ENCODE measurements at places on chromosomes 4 and X.

DNA sequence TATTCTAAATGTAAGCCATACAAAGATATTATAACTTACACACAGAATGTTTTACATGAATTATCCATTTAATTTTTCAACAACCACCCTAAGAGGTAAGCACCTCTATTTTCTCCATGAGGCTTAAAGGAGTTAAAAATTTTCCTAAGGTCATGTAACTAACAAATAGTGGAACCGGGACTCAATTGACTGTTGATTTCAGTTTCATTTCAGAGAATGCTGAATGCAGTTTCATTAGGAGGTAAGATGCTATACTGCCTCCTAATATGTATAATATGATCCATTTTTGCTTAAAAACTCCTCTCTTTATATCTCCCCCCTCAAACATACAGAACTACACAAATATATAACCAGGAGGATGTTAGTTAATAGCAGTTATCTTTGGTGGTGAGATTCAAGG, 29.1 kb downstream of the PHKA1 start:
- DNase-seq, result no peak

DNA sequence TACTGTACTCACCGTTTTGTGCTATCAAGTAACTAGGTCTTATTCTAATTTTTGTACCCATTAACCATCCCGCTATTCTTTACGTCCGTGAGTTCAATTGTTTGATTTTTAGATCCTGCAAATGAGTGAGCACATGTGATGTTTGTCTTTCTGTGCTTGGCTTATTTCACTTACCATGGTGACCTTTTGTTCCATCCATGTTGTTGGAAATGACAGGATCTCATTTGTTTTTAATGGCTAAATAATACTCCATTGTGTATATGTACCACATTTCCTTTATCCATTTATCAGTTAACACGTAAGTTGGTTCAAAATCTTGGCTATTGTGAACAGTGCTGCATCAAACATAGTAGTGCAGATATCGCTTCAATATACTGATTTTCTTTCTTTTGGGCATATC, 48.3 kb downstream of the USP9X start:
- no peak for DNase-seq

DNA sequence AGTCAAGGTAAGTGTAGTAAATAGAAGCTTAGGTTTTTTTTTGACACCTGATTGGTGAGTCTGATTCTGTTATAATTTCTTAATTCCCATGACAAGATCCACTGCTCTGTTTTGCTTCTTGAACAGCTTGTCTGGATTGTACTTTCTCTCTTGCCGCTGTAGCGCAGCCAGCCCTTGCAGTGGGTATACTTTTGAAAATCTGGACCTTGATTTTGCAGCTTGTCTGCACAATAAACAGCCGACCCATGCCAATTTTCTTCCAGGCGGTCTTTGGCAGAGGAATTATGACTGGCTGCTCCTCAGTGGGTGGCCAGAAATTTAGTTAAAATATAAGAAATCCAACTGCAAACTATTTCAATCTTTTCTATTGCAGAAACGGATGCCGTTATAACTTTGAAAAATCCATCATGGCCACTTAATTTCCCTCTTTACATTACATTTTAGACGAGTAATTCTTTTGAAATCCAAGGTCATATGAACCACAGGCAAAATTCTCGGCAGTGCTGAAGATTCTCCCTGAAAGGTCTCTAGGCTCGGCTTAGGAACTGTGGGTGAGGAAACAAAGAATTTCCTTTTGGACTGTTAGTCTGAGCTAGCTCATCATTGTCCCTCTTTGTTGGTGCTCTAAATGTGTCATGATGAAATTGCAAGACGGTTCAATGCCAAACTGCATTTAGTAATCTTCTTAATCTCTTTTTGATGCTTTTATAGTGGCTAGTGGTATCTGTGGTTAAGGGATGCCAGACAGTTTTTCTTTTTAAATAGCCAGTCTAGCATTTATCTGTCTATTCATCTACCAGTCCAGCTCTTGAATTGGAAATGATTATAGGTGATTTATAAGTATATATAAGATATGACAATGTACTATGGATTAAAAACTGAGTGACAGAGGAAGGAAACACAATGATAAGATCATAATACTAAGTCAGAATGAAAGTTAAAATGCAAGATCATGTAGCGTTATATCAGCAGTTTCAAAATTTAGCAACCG, 31.5 kb upstream of the PTTG2 start:
- DNase-seq, result peak; percentile 37

DNA sequence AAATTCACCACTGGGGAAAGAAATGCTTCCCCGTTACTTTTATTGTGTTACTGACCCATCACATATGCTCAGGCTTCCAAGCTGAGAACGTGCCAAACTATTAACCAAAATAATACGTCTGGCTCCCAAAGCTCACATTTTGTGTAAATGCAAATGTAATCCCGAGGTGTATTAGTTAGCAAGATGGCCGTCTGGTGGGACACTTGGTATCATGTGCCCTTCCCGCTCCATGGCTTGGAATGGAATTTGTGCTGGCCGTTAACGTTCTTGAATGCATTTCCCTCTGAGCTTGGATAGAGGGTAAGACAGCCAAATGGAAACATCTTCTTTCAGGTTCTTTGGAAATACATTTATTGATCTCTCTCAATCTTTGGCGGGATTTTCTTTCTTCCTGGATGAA, 105.0 kb downstream of the MFAP3L start:
- DNase-seq, result no peak

GRCh38 chr4:94486372-94486801, 34.6 kb downstream of the PDLIM5 start:
- DNase-seq, result peak; percentile 36

- peak; percentile 69 for DNase-seq
Observed at GRCh38 chr4:921830-922331, 10.2 kb downstream of the GAK start.

GRCh38 chr4:42473071-42473684, 75.9 kb downstream of the SHISA3 start:
- no peak for DNase-seq

DNA sequence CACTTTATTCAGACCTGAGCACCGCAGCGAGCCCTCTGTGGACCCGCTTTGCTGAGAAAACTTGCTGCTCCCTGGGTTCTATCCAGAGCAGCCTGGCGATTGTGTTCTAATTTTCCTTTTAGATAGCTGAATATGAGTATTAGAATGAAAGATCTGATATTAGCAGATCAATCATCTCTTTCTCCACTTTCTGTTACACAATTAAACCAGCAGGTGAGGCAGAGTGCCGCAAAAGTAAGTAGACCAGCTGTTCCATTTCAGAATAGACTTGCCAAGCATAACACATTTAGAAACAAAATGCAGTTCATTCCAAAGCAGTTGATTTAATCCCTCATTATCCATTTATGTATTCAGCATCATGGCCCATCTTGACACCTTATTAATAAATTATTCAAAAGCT, 58.6 kb downstream of the PALLD start:
- DNase-seq, result no peak

DNA sequence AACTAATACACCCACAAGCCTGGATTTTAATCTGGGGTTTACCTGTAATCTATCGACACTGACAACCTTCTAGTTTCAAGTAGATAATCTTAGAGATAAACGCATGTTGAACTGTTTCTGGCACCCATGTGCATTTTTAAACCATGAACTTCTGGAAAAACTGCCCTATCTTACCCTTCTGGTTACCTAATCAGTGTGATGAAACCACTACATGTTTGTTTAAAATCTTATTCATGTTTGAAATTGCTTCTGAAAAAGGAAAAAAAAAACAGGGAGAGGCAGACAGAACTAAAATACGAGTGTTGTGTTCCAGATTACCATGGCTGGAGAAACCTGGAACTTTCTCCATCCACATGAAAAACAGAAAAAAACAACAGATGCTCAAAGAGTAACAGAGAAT, 139.3 kb downstream of the MID1IP1 start:
- DNase-seq, result no peak

GRCh38 chr4:7030856-7031255, 12.3 kb upstream of the TADA2B start:
- no peak for DNase-seq

DNA sequence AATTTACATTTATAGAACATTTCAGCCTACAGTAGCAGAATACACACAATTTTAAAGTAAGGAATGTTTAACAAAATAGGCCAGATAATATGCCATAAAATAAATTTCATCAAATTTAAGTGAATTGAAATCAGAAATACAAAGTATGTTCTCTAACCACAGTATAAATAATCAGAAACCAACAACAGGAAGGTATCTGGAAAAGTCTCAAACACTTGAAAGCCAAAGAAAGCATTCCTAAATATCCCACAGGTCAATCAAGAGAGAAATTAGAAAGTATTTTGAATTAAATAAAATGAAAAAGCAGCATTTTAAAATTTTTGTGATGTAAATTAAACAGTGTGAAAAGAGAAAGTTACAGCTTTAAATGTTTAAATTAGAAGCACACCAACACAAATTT, 899.2 kb downstream of the PDHA2 start:
- DNase-seq, result no peak

DNA sequence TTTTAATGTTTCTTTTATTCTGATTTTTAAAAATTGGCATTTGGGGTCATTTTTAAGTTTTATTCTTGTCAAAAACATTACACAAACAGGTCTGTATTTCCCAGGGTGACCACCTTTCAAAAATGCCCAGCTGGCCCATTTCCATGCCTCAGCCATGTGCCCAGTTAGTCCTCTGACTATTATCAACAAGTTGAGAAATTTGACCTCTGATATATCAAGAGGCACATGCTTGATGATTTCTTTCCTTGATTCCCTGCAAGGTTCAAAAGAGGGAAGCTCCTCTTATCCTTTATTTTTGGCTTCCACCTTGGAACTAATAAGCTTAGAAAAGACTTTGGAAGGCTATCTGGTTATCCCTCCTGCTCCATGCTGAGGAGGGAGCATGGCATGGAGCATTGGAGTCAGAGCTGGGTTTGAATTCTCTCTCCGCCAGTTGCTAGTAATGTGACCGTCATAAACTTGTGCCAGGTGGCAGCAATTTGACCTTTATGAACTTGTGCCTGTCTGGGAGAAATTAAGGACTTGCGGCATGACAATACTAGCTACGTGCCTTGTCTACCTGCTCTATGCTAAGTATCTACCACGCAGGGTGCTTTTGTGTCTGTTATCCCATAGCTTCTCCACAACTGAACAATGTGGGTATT, 122.4 kb upstream of the SLC4A4 start:
- DNase-seq, result no peak

DNA sequence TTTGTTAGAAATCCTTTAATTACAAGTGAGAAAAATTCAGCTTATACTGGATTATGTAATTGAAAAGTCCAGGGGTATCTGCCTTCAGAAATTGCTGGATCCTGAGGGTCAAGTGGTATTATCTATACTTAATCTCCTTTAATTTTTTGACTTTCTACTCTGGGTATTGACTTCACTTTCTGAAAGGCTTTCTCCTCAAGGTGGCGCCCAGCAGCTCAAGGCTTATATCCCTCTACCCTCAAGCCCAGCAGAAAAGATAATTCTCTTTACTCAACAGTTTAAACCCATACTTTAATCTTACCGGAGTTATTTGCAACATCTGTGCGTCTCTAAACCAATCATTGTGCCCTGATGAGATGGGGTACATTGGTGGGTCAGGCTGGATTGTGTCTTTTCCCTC, 129.5 kb downstream of the LARP7 start:
- DNase-seq, result peak; percentile 50

GRCh38 chr4:150115851-150116250, 37.6 kb downstream of the DCLK2 start:
- DNase-seq, result no peak

DNA sequence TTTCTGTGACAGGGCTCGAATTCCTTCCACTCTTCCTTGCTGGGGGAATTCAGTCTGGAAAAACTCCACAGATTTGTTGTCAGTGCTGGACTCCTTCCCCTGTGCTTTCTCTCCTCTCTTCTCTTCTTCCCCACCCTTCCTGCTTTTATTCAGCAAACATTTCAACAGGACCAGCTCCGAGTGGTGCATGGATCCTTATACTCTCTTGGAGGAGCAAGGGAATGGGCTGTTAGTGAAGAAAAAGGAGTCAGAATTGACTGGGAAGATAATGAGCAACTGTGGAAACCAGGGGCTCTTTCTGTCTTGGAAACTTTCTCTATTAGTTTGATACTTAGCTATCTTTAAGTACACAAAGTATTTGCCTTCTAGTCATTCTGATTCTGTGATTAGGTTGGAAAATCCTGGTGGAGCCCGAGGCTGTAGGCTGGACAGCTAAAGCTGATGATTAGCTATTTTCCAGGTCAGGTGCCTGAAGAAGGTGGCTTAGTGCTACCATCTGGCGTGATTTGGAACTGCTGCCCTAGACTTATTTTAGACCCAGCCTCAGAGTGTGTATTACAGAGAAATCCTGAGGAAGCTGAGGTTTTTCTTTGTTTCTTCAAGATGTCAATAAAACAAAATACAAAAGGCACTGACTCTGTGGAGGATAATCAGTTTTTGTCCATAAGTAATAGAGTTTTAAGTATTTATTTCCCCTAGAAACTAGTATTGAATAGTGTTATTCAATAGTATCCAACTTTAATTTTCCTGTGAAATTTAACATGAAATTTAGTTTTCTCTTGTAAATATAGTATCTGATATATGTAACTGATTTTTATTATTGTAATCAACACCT, 38.4 kb downstream of the NAP1L5 start:
- DNase-seq, result peak; percentile 64

- no peak for DNase-seq
Observed at GRCh38 chr4:159131564-159131963, 28.7 kb downstream of the RAPGEF2 start.

DNA sequence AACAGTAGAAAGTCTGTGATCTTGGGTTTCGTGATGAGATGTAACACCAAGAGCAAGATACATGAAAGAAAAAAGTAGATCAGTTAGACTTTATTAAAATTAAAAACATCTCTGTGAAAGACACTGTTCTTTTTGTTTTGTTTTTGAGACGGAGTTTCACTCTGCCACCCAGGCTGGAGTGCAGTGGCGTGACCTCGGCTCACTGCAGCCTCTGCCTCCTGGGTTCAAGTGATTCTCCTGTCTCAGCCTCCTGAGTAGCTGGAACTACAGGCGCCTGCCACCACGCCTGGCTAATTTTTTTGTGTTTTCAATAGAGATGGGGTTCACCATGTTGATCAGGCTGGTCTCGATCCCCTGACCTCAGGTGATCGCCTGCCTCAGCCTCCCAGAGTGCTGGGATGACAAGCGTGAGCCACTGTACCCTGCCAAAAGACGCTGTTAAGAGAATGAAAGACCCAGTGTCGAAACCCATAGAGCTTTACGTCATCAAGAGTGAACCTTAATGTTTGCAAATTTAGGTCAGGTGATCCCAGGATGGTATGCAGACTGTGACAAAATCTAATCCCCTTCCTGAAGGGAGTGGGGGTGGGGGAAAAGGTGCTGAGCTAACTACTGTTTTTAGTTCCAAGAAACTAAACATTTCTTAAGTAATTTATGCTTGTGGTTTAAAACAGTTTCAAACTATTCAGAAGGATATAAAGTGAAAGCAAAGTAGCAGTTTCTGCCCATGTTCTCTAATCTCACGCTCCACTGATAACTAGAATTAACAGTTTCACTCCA, 8.0 kb downstream of the OFD1 start:
- peak; percentile 65 for DNase-seq

Measured in hematopoietic multipotent progenitor cell treated with erythropoietin and hydrocortisone succinate and interleukin-3 and kit ligand, for 6 days (in vitro differentiated cells).